ENCODE measurements at places on chromosomes 1 and 21. TPM values are rescaled to one million over a fixed set of nuclear protein-coding genes. Genes with fewer than 3 reads are reported as not detected.

OR2T2 gene
- total RNA-seq = not detected

- DNase-seq = no peak
These were observed 53.8 kb downstream of the SERBP1 start for GRCh38 chr1:67376381-67376780.

DNA sequence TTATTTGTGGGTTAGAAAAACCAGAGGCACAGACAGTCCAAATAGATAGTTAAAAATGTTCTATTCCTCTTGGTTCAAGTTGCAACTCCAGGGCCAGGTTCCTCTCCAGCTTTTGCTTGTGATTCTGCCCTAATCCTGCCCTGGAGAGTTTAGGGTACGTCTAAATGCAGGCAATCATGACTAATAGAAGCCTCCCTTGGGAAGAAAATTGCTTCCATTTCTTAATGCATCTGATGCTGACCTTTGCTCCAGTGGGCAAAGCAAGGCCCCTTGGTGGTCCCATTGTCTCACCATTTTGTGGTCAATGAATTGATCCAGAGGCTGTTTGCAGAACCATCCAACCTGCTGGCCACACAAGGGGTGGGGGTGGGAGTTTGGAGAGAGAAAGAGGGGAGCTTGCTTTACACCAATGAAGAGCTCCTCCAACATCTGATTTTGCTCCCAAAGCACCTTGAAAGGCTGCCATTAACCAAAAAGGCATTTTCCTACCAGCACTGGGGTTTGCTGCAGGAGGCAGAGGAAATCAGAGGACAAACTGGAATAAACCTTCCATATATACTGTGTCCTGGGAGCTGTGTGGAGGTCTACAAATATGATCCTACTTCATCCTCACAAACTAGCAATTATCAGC is 31.3 kb downstream of the C8B start:
- DNase-seq = no peak

- DNase-seq = no peak
These were observed 2.1 kb downstream of the CLCA1 start for GRCh38 chr1:86470859-86471258.

GRCh38 chr1:161351482-161351881 is 16.2 kb downstream of the CFAP126 start:
- DNase-seq = no peak

- no peak for DNase-seq
These were observed 21.3 kb upstream of the LDLRAP1 start for GRCh38 chr1:25522031-25522655.

CELA2A gene
- not detected for total RNA-seq

DNA sequence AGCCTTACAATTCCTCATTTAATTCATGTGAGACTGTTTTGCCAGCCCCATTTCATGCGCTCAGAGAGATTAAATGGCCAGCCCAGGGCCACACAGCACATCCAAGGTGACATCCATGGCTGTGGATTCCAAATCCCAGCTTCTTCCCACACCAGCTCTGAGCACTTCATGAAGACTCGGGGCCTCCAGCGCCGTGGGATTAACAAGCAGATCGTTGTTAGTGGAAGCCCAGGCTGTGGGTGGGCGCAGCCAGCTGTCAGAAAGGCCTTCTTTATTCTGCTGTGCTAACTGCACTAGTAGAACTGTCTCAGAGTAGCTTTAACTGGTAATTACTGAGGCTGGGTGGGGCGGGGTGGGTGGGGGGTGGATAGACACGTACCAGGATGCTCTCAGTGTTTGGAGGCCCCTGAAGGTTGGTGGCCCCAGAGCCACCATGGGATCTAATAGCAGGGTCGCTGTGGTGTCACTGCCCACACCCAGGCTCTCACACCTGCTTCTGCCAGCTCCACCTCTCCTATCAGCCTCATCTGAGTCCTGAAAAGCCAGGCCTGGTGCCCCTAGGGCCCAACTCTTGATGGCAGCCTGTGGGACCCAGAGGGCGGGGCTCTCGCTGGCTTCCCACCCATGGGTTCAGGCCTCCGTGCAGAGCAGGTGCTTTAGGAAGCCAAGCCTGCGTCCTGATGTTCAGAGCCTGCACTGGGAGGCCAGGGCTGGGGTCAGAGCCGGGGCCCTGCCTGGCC is 3.4 kb downstream of the BMP8A start:
- DNase-seq = no peak

DNA sequence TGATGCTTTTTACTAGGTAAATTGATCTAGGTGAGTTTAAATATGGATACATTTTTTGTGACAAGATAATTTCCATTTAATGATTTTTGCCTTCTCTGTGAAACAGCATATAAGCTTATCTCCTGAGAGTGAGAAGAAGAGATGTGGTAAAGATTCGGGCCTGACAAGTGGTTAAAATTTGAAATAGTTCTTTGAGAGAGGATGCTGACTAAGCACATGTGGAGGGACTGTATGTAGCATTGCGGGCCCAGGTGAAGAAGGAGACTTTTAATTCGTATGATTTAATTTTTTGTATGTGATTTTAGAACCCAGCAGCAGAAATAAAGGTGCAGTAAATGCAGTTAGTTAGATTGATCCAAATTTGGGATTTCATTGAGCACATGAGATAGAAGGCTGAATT is 51.9 kb downstream of the RPRD2 start:
- no peak for DNase-seq

Data from CD4-positive, alpha-beta T cell (primary cell).